ENCODE measurements at places on chromosomes 2 and 18.

DNA sequence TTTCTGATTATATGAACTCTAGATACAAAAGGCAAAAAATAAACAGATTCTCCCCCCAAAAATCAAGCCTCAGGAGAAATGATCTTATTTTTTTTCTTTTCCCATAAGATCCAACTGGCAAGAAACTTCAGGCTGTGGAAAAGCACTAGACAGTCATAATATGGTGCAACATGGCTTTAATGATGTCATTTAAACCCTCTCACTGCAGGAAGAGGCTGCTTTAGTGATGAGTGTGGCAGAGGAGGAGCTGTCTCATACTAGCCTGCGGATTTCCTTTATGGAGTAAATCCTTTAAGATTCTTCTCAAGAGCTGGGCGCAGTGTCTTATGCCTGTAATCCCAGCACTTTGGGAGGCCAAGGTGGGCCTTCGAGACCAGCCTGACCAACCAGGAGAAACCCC, 83.3 kb upstream of the CD28 start:
- DNase-seq = no peak

DNA sequence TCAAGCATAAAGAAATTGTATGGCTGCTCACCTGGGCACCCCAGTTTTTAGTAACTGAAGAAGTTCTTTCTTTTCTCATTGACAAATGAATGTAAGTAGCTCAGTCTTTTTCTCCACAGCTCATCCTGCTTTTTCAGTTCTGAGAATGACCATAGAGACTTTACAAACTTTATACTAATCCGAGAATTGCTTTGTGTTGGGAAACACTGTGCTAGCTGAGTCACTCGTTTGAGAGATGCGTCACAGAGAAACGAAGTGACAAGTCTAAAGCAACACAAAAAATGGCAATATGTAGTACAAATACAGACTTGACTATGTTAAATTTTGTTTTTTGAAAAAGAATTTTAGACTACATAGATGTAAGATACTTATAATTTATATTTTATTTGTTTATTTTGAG, 9.0 kb downstream of the LRRTM4 start:
- no peak for DNase-seq

GRCh38 chr2:28096421-28096820, 205.9 kb downstream of the BABAM2 start:
- no peak for DNase-seq

DNA sequence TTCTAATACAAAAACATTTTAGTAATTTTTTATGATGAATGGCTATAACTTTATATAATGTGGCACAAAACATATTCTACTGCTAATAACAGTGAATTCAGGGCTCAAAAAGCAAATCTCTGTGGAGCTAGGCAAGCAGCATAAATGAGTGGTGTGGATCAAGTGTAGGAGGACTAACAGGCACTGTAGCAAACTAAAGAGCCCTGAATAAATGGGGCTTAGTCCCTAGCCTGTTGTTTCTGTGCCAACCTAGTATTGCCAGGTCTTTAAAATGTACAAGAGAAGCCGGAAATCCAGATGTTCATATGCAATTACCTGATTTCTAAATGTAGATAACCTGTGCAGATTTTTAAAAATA, 18.5 kb downstream of the REL start:
- DNase-seq = no peak

DNA sequence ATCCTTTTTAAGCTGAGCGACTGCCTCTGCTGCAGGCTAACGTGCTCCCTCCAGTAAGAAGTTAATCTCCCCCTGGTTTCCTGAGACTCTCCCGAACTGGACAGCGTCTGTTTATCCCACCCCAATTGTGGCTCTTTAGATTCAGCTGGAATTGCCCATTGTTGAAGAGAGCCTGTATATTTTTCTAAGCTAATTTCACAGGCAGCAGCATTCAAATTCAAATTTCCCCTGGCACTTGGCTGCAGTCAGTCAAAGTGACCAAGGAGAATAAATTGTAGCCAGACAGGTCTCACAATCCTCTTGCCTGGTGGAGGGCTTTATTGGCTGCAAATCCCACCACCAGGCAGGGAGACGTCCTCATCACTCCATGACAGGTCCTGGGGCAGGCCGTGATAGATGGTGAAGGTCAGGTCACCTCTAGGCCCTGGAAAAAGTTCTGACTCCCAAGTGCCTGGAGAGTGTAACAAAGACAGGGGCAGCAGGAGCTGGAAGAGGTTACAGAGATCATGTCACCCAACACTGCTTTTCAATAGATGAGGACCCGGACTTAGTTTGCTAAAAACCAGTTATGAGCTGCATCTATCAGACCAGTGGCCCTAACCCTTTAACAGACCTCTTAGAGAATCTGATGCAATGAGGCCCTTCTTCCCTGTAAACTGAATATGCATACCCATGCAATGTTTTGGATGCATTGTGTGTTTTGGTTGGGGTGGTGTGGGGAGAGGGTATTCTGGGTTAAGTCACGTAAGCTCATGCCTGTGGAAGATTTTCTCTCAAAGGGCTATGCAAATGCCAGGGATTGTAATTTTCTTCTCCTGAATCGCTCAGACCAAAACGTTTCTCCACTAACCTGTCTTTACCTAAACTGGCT, 32.3 kb upstream of the C18orf32 start:
- DNase-seq = no peak

- no peak for DNase-seq
Measured at GRCh38 chr2:97966545-97967215, 29.1 kb downstream of the TMEM131 start.

DNA sequence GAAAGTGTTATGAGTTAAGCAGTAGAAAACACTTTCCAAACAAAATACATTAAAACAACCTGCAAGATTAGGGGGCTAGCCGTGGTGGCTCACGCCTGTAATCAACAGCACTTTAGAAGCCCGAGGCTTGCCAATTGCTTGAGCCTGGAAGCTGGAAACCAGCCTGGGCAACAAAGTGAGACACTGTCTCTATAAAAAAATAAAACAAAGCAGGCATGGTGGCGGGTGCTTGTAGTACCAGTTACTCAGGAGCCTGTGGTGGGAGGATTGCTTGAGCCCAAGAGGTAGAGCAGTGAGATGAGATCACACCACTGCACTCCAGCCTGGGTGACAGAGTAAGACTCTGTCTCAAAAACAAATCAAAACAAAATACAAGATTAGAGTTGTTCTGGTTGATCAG, 208.3 kb downstream of the ERBB4 start:
- DNase-seq = no peak

DNA sequence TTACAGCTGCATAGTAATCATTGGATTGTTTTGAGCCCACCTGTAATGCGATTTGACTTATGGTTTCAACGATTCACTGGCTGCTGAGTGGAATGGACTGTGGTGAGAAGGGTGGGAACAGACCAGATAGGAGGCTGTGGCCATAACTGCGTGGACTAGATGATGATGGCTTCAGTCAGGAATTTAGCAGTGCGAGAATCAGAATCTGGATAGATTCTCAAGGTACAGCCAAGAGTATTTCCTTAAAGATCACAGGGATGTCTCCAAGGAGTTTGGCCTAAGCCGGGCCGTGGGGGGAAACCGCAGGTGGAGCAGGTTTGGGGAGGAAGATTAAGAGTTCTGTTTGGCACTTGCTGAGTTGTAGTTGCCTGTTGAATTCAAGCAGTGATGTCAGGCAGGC, 44.0 kb upstream of the CHMP1B start:
- DNase-seq = no peak

GRCh38 chr2:39361511-39361910, 75.6 kb downstream of the MAP4K3 start:
- no peak for DNase-seq

- no peak for DNase-seq
Measured at GRCh38 chr2:54601339-54601738, 122.1 kb upstream of the EML6 start.

DNA sequence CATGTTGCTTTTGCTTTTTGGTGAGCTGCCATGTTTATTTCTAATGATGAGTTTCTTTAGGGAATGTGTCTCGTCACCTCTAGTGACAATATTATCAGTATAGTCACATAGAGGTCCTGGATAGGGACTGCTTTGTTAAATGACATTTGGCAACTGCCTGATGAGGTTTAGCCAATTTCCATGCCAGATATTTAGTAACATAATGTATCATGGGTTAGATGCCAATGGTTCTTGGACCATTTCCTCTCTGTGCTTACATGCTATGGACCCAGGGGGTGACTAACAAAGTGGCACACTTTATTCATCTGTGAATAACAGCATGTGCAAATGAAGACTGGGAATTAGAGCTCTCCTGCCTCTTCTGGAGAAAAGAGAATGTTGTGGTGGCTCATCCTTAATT, 56.2 kb upstream of the RAB27B start:
- DNase-seq = no peak

GRCh38 chr18:37640504-37640903, 74.9 kb upstream of the CELF4 start:
- no peak for DNase-seq

DNA sequence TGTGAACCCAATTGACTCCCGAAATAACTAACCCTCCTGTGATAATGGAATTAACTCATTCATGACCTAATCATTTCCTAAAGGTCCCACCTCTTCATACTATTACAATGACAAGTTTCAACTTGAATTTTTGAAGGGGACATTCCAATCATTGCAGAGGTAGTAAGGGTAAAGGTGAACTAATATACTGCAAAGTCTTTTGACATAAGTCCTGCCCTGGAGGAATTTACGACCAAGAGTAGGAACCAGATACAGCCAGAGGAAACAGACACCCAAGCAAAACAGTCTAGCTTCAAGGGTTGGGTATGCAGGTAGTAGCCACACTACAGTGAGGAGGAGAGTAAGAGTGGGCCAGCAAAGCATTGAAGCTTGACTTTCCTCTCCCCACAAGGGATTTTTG, 1.2 kb upstream of the SRBD1 start:
- no peak for DNase-seq

GRCh38 chr18:64083916-64084315, 65.0 kb downstream of the LINC00305 start:
- DNase-seq = no peak

DNA sequence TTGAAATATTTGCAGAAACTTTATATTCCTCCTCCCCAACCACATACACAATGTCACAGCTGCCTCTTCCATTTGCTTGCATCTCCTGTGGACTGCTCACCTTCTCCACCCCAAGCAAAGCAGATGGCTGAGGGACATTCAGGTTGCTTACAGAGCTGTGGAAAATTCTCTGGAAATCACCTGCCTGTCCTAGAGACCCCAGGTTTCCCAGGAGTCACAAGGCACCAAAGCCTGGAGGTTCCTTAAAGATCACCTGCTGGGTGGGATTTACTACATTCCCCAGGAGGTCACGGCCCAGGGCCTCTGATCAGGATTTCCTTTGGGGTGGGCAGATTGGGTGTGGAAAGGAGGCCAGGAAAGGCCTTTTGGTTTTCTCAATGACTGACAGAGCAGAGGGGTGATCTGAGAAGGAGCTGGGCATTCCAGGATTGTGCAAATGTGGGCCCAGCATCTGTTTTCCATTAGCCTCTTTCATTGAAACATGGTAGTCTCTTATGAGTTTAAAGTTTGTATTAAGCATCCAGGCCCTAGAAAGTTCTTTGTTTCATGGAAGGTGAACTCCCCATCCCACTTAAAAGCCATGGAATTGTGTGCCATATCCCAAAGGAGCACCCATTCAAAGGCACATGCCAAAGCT, 410.7 kb upstream of the TNP1 start:
- DNase-seq = no peak

GRCh38 chr2:67713376-67713775, 316.2 kb downstream of the ETAA1 start:
- DNase-seq = no peak

DNA sequence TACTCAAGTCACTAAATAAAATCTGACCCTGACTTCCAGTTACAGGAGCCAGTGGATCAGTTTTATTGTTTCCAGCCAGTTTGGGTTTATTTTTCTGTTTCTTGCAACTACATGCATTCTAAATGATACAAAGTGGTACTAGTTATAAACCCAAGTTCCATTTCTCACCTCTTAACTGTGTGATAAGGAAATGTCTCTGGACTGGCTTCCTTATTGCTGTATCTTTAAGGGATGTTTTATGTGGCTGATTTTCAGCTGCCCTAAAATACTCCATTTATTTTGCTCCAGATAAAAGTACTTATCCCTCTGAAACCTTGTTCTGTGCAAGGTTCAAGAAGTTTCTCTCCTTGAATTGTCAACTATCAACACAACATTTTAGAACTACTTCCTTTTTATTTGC, 107.9 kb upstream of the DLX2 start:
- no peak for DNase-seq

DNA sequence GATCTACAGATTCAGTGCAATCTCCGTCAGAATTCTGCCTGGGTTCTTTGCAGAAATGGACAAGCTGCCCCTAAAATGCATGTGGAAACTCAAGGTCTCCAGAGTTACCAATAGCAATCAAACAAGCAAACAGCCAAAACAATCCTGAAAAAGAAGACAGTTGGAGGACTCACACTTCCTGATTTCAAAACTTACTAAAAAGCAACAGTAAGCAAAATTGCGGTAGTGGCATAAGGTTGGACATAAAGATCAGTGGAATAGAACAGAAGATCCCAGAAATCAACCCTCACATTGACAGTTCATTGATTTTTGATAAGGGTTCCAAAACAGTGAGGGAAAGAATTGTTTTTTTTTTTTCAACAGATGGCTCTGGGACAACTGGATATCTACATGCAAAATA, 59.7 kb downstream of the NPPC start:
- DNase-seq = no peak

GRCh38 chr18:61606068-61606660, 272.9 kb downstream of the CDH20 start:
- DNase-seq = no peak

Measured in stimulated activated CD4-positive, alpha-beta T cell treated with anti-CD3 and anti-CD28 coated beads, Interleukin-1b, Interleukin-23, amount 100 ng/mL, for 48 hours (primary cell).